ENCODE measurements at places on chromosomes 6 and 20.

- DNase-seq, result no peak
Observed at GRCh38 chr6:36210182-36210581, 13.6 kb downstream of the BRPF3 start.

GRCh38 chr6:42017021-42017643 lies 33.2 kb upstream of the TAF8 start:
- no peak for DNase-seq

GRCh38 chr6:104784884-104785283 lies 74.8 kb downstream of the HACE1 start:
- DNase-seq, result no peak

GRCh38 chr6:84605298-84605697 lies 159.1 kb downstream of the TBX18 start:
- DNase-seq, result no peak

DNA sequence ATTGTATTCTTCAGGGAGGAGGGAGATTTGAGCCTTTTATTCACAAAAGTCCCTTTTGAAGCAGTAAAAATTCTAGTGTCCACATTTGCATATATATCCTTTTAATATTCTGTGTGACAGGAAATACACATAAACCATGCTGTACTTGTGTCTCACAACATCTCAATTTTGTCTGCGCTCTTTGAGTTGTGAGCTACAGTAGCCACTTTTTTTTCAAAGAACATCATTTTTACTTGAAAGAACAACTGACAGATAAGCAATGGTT lies 21.3 kb downstream of the LMBRD1 start:
- no peak for DNase-seq

DNA sequence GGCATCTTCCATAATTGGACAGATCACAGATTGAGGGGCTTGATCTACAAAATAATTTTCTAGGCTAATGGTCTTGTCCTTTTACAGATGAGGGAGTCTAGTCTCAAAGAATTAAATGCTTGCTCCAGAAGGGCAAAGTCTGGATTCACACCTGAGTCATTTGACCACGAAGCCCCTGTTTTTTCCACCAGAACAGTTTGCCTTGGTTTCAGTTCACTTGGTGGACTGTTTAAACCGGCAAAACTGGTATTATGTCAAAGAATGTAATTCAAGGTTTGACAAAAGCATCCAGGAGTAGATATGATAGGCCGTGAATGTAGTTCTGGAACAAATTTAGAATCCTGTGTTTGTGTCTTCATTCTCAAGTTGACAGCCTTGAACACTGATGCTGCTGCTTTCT lies 3.3 kb downstream of the MYO6 start:
- no peak for DNase-seq

- DNase-seq, result no peak
Observed at GRCh38 chr6:142236691-142237090, 65.1 kb upstream of the ADGRG6 start.

- no peak for DNase-seq
Observed at GRCh38 chr6:53496797-53497375, 48.0 kb downstream of the GCLC start.

DNA sequence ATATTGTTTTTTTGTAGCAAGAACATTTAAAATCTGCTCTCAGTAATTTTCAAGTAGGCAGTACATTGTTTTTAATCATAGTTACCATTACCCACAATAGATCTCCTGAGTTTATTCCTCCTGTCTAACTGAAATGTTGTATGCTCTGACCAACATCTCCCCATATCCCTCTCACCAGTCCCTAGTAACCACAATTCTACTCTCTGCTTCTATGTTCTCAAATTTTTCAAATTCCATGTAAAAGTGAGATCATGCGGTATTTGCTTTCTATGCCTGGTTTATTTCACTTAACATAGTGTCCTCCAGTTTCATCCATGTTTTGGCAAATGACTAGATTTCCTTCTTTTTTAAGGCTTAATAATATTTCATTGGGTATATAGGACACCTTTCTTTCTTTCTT lies 300.5 kb downstream of the KCNQ5 start:
- DNase-seq, result no peak

DNA sequence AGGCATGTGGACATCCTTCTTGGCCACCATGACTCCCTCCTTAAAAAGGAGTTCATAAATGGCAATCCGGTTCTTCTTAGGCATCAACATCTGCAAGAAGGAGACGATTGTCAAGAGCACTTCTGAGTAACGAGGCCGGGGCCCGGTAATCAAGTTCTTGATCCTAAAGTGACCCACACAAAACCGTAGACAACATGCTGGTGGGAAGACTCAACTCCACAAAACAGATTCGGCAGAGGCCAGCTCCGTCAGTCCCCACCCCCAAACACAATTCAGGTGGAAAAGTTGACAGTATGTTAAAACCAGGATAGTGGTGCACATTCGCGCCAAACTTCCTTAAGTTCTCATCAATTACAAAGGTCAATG lies 754 bp downstream of the RPS10 start:
- no peak for DNase-seq

DNA sequence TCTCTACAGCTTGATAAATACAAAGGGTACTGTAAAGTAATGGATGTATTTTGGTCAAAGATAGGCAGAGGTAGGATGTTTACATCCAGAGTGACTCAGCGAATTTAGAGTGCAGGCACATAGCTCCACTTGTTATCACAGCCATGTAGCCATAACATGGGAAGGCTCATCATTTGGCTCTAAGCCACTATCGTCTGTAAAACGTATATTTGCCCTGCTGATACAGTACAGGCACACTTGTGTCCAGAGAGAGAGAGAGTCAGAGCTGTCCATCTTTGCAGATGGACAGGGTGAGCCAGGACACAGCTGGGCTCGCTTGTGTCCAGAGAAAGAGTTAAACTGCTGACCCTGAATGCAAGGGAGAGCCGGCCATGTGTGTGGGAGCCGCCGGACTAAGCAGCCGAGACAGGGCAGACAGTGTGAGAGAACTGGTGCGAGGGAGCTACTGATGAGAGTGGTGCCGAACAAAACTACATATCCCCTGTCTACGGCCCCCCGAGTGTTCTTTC lies 619.0 kb downstream of the DOK5 start:
- DNase-seq, result no peak

GRCh38 chr20:60008130-60008808 lies 50.0 kb downstream of the CDH26 start:
- no peak for DNase-seq

GRCh38 chr6:62284725-62285124 lies 1.3 kb downstream of the KHDRBS2 start:
- no peak for DNase-seq

DNA sequence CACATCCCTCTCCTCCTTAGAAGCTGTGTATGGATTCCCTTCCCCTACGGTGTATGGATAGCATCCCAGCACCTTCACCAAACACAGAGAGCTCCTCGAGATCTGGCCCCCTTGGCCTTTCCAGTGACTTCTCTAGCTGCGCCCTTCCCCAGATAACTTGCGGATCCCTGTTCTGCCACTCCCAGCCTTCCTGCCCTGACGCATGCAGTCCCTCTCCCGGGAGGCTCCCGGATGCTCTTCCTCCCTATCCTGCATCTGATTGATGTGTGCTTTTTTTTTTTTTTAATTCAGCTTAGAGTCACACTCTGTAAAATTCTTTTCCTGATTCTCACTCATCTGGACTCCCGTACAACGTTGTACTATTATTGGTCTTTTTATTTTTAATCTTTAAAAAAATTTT lies 44.8 kb downstream of the GCNT2 start:
- no peak for DNase-seq

- no peak for DNase-seq
Observed at GRCh38 chr6:147361311-147361981, 147.0 kb upstream of the SAMD5 start.

- DNase-seq, result no peak
Observed at GRCh38 chr20:53606364-53606985, 12.8 kb upstream of the ZNF217 start.

GRCh38 chr6:82022614-82023129 lies 224.9 kb downstream of the IBTK start:
- DNase-seq, result no peak

GRCh38 chr6:79544299-79544927 lies 7.2 kb upstream of the LCA5 start:
- DNase-seq, result no peak

DNA sequence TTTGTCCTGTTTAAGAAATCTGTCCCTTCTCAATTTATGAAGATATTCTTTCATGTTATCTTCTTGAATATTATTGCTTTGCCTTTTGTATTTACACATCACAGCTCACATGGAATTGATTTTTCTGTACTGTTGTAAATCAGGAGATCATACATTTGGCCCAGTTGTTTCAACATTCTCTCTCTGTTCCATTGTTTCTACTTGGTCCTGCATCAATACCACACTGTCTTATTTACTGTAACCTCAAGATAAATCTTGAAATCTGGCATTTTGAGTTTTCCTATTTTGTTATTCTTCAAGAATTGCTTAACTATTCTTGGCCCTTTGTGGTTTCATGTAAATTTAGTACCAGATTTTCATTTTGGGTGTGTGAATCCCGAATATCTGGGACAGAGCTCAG lies 121.7 kb upstream of the CCN2 start:
- no peak for DNase-seq

DNA sequence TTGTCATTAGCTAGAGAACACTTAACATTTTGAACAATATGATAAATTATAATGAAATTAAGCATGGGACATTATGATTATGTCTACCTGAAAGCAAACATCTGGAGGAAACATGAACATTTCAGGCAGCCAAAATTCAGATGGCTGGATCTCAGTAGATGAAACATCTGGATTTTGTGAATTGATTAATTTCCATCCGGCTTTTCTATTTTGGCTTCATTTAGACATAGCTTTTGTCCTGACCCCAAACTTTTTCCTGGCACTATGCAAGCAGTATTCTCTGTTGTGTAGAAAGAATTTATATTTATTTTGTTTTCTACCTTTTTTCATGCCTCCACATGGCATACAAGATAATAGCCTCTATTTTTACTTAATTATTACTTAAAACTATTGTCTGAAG lies 186.3 kb downstream of the OGFRL1 start:
- DNase-seq, result no peak

GRCh38 chr6:147040121-147040910 lies 163.9 kb upstream of the STXBP5 start:
- no peak for DNase-seq

DNA sequence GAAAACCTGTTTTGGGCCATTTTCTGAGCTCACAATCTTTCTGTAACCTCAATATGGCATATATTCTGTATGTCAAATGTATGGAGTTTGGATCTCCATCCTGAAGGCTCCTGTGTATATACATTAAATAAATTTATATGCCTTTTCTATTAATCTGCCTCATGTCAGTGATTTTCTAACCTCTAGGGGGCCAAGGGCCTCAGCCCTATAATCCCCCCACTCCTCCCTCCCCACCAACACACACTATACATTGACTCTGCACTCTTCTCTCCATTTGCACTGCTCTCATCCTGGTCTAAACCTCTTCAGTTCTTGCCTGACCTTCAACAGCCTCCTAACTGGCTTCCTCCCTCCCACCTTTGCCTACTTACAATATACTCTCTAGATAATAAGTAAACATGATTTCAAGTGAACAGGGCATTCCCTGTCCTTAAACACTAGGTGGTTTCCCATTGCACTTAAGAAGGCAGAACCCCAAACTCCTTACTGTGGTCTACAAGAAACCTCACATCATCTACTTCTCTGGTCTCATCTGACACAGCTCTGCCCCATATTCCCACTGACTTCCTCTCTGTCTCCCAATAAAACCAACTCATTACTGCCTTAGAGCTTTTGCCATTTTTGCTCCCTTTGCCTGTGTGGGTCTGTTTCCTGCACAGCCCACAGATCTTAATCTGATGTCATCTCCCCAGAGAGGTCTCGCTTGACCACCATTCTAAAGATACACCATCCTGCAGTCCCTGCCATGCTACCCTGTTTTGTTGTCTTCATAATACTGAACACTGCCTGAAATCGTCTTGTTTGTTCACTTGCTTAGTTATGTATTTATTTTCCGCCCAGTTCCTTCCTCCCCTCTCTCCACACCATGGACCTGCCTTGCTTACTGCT lies 213.7 kb downstream of the SYNE1 start:
- no peak for DNase-seq
